CD4-positive, alpha-beta T cell (primary cell): ENCODE measurements at places on chromosomes 16 and 17. TPM values are rescaled to one million over a fixed set of nuclear protein-coding genes. Genes with fewer than 3 reads are reported as not detected.

- no peaks in the 10 kb centered on the region for H3K4me1 ChIP-seq
- H3K4me3 ChIP-seq, result no peak overlapping the region
- H3K36me3 ChIP-seq, result no peaks in the 10 kb centered on the region
- no peaks in the 10 kb centered on the region for H3K27me3 ChIP-seq
- DNase-seq, result no peak
- H3K27ac ChIP-seq, result no peak overlapping the region
These were observed 92.8 kb downstream of the AMFR start for GRCh38 chr16:56332464-56333079.

GRCh38 chr17:14149751-14150150, 80.4 kb downstream of the COX10 start:
- H3K27me3 ChIP-seq, result no peaks in the 10 kb centered on the region
- H3K27ac ChIP-seq, result no peak overlapping the region
- no peaks in the 10 kb centered on the region for H3K36me3 ChIP-seq
- no peak for DNase-seq

- H3K27me3 ChIP-seq, result no peaks in the 10 kb centered on the region
- H3K4me3 ChIP-seq, result no peak overlapping the region
- peaks cover 3% of the 10 kb centered on the region for H3K36me3 ChIP-seq
- H3K27ac ChIP-seq, result no peak overlapping the region
These were observed 4.4 kb downstream of the FDXR start for GRCh38 chr17:74868251-74868907.

PLA2G10 gene
- not detected for total RNA-seq
